Right renal pelvis (tissue), 4 donors: ENCODE measurements at places on chromosomes 12 and 14.

DNA sequence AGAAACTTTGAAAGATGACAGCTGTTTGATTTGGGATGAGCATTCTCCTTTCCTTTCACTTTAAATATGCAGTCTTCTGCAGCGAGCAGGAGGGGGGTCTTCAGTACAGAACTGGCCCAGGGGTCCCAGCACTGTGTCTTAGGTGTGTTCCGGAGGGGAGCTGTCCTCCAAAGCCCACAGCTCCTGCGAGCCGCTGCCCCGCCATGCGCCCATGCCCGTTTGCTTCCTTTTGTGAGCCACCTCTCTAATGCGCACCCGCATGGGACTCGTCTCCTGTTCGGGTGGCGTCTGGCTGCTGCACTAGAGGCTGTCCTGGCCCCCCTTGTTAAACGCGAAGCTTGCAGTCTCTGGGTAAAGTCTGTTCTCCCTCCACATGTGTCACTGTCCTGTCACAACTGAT lies 48.4 kb upstream of the ASPG start:
- DNase-seq: no peak

- DNase-seq: no peak
Observed at GRCh38 chr12:57547288-57548012, 458 bp upstream of the DCTN2 start.

GRCh38 chr12:112794721-112795486 lies 3.4 kb downstream of the RPH3A start:
- DNase-seq: no peak

GRCh38 chr12:104182144-104182543 lies 33.4 kb upstream of the TXNRD1 start:
- DNase-seq: no peak

DNA sequence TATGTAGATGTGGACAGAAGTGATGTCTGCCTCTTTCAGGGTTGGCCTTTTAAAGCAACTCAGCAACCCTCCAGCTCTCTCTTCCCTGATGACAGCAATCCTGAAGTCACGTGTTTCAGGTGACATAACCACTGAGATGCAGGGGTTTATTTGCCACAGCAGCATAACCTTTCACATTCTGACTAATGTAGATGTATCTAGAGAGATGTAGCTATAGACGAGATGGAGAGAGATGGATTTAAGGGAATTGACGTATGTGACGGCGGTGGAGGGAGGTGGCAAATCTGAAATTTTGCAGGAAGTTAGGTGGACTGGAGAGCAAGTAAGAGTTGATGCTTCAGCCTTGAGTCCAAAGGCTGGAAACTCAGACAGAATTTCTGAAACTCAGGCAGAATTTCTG lies 126.0 kb downstream of the ZFP36L1 start:
- DNase-seq: no peak

GRCh38 chr14:92973261-92973797 lies 50.4 kb downstream of the CHGA start:
- DNase-seq: no peak

GRCh38 chr14:53346988-53347387 lies 193.9 kb upstream of the DDHD1 start:
- no peak for DNase-seq

- no peak for DNase-seq
Observed at GRCh38 chr12:27779416-27779919, 565 bp upstream of the KLHL42 start.

DNA sequence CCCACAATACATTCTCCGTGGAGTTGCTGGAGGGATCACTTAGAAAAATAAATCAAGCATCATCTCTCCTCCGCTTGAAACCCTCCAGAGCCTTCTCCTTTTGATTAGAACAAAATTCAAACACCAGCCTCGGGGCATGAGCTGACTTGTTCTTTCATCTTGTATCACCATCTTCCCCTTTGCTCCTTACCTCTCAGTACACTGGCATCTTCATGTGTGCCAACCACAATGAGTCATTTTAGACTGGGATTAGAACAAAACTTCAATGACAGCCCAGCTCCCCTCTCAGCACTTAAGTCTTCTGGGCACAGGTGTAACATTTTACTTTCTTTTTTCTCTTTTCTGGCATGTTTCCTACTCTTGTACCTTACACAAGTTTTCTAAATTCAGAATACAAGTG lies 1159.2 kb upstream of the TMEM132C start:
- no peak for DNase-seq

DNA sequence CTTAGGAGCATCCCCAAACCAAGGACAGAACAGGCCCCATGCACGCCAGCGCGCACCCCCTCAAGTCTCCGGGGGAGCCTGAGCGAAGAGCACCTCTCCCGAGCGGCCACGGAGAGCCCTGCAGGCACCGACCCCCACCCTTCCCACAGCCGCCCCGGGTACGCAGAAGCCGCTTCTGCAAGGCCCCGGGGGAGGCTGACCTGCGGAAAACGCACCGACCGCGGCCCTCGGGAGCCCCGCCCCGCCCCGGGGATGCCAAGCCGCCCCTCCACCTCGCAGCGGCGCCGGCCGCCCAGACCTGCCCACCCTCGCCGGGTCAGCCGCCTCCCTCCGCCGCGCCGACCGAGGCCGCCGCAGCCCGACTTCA lies 385 bp downstream of the CAPRIN2 start:
- DNase-seq: no peak
